ENCODE measurements at places on chromosomes 13 and 19.

GRCh38 chr13:24182703-24183081, 22.2 kb downstream of the SPATA13 start:
- DNase-seq = no peak

GRCh38 chr13:107379407-107380155, 811.6 kb upstream of the ARGLU1 start:
- DNase-seq = peak; percentile 46

DNA sequence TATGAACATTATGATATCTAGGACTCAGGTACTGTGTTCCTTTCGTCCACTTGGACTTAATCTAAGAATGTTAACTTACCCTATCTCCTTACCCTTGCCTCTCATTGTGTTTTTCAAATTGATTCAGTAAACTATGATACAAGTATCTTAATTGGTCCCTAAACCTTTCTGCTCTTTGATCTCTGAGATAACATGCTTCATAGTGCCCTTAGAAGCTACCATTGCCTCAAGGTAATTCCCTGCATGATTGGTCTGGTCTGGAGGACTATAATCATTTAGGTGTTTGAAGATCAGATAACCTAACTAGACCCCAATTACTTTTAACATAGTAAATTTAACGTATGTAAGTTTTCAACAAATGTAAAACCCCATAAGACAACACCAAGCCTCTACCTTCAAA, 169.9 kb upstream of the NBEA start:
- no peak for DNase-seq

DNA sequence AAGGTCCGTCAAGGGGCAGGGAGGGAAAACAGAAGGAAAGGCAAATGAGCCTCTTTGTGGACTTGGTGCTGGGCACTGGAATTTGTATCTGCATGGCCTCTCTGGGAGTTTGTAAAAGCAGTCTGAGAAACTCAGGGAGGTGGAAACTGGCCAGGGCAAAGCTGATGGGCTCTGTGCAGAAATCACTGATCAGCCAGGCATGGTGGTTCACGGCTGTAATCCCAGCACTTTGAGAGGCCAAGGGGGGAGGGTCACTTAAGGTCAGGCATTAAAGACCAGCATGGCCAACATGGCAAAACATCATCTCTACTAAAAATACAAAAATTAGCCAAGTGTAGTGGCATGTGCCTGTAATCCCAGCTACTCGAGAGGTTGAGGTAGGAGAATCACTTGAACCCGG, 369.9 kb upstream of the ZNF507 start:
- DNase-seq = no peak
